Common myeloid progenitor, CD34-positive (primary cell): ENCODE measurements at places on chromosomes 4 and X.

GRCh38 chr4:82469791-82470345 lies 39.5 kb downstream of the ENOPH1 start:
- no peak for DNase-seq
- no peaks in the 10 kb centered on the region for H3K27me3 ChIP-seq
- H3K4me3 ChIP-seq: no peak overlapping the region
- no peak overlapping the region for H3K27ac ChIP-seq

DNA sequence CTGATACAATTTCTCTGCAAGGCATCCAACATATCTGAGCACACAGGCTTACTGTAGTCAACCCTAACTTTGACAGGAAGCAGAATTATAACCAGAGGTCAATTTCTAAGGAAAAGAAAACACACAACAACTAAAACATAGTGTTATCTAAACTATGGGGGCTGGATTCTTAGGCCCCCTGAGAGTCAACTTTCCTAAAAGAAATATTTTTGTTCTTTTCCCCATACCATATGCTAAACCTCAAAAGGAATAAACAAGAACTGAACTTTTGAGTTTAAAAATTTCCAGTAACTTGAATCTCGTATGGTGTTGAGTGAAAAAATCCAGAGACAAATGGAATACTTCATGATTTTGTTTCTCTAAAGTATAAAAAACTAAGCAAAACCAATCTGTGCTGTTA lies 42.9 kb downstream of the ATXN3L start:
- DNase-seq: no peak
- H3K4me1 ChIP-seq: no peaks in the 10 kb centered on the region
- no peaks in the 10 kb centered on the region for H3K36me3 ChIP-seq

DNA sequence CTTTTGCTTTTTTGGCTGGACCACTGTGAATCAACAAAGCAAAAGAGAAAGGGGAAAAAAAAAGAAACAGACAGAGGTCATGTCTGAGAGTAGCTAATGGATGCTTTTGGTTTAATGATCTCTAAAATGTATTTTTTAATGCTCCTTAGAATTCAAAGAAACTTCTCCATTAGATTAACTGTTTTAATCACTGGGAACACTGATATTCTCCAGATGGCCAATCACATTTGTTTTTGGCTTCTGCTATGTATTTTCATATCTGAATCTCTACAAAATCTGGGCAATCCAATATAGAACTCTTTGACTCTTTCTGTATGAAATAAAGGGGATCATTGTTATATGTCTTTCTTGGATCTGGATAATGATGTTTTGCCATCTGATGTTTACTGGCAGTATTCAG lies 278.2 kb downstream of the ADGRL3 start:
- H3K4me1 ChIP-seq: no peaks in the 10 kb centered on the region
- no peaks in the 10 kb centered on the region for H3K36me3 ChIP-seq
- no peak for DNase-seq
- H3K4me3 ChIP-seq: no peak overlapping the region
- H3K27me3 ChIP-seq: no peaks in the 10 kb centered on the region

DNA sequence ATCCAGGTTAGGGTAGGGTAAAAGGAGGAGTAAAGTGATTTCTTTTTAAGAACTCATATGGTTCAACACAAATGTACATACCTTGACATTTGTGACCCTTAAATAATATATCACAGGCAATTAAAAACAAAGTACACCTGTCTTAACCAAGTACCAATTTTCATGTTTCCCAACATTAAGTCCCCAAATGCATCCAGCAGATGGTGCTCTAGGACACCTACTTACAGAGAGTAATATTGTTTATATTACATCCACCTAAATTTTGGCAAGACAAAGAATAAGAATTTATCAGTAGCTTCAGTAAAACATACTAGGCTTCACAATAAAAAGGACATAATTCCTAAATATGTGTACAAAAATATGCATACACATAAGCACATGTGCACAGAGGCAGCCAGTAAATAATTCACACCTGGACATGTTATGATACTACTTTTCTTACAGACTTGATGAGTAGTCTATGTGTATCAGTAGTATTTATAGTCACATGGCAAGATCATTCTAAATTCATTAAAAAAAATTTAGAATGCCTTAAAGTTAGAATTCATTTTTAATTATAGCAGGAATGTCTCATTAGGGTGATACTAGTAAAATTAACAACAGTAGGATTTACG lies 219.7 kb downstream of the DCLK2 start:
- H3K27me3 ChIP-seq: no peaks in the 10 kb centered on the region
- no peak overlapping the region for H3K27ac ChIP-seq
- no peaks in the 10 kb centered on the region for H3K4me1 ChIP-seq

DNA sequence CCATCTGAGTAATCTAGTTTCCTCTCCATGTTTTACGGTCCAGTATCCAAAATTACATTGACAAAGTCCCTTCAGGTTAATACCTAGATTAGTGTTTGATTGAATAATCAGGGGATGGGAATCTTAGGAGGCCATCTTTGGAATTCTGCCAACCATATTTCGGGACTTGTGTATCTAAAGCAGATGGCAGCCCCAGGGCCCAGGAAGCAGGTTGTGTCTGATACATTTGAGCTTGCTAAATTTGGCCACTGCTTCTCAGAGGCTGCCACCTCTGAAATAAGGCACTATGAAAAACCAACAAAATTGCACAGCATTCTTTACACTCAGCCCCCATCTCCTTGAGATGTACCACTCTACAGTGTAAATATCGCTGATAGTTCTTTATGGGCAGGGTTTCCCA lies 102.1 kb downstream of the ASB9 start:
- no peaks in the 10 kb centered on the region for H3K36me3 ChIP-seq
- H3K27ac ChIP-seq: no peak overlapping the region
- DNase-seq: no peak

DNA sequence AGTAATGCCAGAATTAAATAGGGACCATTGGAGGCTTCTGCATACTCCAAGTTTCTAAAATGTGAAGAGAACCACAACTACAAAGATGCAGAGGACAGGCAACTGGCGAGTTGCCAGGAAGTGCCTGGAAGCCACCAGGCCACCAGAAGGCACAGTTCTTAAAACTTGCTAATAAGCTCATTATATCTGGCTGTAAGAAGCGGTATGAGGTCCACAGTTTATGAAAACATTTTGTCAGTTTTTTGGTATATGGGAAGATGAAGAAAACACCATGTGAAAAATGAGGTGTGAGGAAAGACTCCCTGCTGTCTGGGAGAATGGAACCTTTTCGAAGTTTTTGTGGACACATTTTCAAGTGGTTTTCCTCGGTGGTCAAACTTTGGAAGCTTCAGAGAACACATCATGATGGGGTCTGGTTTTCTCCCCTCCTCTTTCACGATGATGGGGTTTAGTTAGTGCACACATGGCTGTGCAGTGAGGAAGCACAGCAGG lies 202.7 kb downstream of the NR3C2 start:
- H3K27me3 ChIP-seq: peaks cover 2% of the 10 kb centered on the region
- no peaks in the 10 kb centered on the region for H3K4me1 ChIP-seq
- peak; percentile 37 for DNase-seq
- H3K4me3 ChIP-seq: no peak overlapping the region
- H3K27ac ChIP-seq: no peak overlapping the region

DNA sequence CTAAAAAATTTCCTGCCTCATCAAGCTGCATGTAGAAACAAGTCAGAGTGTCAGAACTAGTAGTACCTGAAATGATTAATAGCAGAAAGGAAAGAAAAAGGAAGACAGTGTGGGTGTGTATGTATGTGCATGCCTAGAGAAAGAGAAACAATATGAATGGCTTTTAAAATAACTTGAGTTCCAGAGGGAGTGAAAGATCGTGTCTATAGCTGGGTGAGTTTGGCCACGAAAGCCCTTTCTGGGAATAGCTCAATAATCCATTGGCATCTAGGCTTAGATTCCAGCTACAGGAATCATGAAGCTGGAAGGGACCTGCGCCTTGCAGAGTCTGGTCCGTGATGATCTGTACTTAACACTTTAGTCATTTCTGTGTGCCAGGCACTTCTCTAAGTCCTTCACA lies 195.6 kb downstream of the RAPGEF2 start:
- no peaks in the 10 kb centered on the region for H3K36me3 ChIP-seq
- no peak overlapping the region for H3K4me3 ChIP-seq
- H3K27ac ChIP-seq: no peak overlapping the region

GRCh38 chrX:150293311-150294013 lies 69.7 kb upstream of the MAMLD1 start:
- H3K4me1 ChIP-seq: no peaks in the 10 kb centered on the region
- no peaks in the 10 kb centered on the region for H3K36me3 ChIP-seq
- DNase-seq: no peak

GRCh38 chr4:17567271-17567670 lies 9.7 kb upstream of the LAP3 start:
- H3K27me3 ChIP-seq: peaks cover 2% of the 10 kb centered on the region
- no peaks in the 10 kb centered on the region for H3K4me1 ChIP-seq
- no peak overlapping the region for H3K27ac ChIP-seq
- H3K36me3 ChIP-seq: no peaks in the 10 kb centered on the region

DNA sequence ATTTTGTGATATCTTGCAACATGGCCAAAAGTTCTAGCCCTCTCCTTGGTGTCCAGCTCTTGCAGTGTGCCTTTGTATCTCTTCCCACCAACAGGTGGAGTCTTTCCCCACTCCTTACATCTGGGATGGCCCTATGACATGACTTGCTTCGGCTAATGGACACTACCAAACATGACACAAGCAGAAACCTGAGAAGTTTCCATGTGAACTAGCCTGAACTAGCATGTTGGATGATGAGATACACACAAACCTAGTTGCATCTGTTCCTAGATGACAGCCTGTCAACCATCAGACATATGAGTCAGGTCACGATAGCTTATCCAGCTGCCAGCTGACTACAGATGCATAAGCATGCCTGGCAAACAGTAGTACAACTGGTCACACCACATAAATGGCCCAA lies 207.5 kb upstream of the FTHL17 start:
- no peaks in the 10 kb centered on the region for H3K4me1 ChIP-seq
- no peak overlapping the region for H3K4me3 ChIP-seq
- no peaks in the 10 kb centered on the region for H3K27me3 ChIP-seq
- H3K36me3 ChIP-seq: no peaks in the 10 kb centered on the region
- no peak for DNase-seq

- no peaks in the 10 kb centered on the region for H3K4me1 ChIP-seq
- no peak overlapping the region for H3K4me3 ChIP-seq
- no peak overlapping the region for H3K27ac ChIP-seq
- no peak for DNase-seq
- H3K36me3 ChIP-seq: no peaks in the 10 kb centered on the region
These were observed 56.6 kb upstream of the C4orf54 start for GRCh38 chr4:99714179-99714578.

DNA sequence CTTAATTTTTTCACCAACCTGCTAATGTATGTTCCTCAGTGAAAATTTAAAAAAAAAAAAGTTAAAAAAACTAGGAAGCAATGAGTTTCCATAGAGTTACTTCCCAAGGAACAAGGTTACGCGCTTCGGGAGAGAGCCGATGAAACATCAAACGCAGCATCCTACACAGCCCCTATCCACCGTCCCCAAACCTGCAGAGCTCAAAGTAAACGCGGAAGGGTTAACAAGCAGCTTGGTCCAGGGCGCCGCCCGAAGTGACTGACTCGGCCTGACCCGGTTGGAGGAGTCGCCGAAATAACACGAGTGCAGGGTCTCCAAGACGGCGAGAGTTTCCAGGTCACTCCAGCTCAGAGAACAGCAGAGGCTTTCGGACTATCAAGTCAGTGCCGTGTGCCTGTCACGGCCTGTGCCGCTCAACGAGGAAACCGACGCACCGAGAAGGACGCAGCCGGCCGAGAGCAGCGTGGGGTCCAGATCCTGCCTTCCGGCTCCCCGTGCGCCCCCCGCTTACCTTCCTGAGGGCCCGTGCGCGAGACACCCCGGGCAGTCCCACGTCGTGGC lies 512 bp downstream of the NOP14 start:
- peak; percentile 68 for DNase-seq
- peaks cover 22% of the 10 kb centered on the region for H3K4me1 ChIP-seq
- H3K36me3 ChIP-seq: peaks cover 11% of the 10 kb centered on the region
- H3K4me3 ChIP-seq: peak overlapping the region; percentile 85
- H3K27me3 ChIP-seq: no peaks in the 10 kb centered on the region
- H3K27ac ChIP-seq: peak overlapping the region; percentile 54

DNA sequence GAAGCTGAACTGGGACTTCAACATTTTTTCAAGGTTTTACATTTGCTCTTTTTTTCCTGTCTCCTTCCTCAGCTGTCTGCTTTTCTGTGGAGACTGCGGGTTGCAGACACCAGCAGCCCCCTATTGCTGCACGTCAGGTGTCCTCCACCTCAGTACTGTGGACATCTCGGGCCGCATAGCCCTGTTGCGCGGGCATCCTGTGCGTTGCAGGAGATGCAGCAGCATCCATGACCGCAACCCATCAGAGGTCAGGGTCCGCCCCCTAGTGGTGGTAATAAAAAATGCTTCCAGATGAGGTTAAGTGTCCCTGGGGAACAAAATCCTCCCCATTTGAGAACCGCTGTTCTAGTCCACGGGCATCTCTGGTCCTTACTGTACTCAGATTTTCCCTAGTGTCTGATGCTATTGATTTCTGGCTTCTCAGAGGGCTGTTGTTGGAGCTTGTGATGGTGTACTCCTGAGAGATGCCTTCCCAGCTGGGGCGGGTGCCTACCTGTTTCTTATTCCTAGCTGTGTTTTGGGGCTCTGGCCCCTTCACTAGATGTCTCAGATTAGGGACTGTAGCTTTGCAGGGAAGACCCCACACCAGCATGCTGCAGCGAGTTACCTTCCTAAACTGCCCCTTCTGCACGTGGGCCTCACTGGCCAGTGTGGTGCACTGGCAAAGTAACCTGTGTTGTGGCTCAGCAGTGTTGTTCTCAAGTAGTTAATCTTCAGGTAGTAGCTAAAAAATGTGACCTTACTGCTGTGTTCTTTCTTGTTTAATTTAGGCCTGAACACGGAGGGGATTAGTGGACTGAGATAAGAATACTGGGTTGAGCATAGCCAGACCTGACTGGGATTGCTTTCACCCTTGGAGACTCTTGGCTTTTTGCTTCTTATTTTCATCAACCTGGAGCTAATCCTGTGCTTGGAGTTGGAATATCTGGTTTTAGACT lies 28.2 kb downstream of the NSD2 start:
- H3K4me3 ChIP-seq: no peak overlapping the region
- H3K4me1 ChIP-seq: no peaks in the 10 kb centered on the region
- H3K27me3 ChIP-seq: no peaks in the 10 kb centered on the region
- DNase-seq: peak; percentile 87
- H3K36me3 ChIP-seq: peaks cover 14% of the 10 kb centered on the region

- H3K27me3 ChIP-seq: peaks cover 2% of the 10 kb centered on the region
- peak overlapping the region; percentile 34 for H3K27ac ChIP-seq
- peak; percentile 45 for DNase-seq
- H3K4me3 ChIP-seq: no peak overlapping the region
- no peaks in the 10 kb centered on the region for H3K4me1 ChIP-seq
These were observed 452.4 kb downstream of the BCOR start for GRCh38 chrX:39645178-39645895.

DNA sequence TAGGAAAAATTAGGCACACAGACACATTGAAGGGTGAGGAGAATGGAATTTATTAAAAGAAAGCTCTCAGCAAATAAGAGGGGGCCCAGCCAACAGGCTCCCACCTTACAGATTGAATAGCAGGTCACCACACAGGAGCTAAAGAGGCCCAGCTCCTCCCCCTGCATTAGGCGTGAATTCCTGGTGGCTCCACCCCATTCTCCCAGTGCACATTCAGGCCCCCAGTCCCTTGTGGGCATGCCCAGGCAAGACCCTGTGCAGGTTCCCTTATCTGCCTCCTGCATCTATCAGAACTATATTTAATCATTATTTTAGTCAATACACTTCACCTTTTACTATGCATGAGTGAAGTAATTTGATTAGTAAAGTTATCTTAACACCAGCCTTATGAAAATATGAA lies 856.3 kb upstream of the NDST4 start:
- H3K4me1 ChIP-seq: no peaks in the 10 kb centered on the region
- no peak overlapping the region for H3K4me3 ChIP-seq
- H3K27me3 ChIP-seq: no peaks in the 10 kb centered on the region
- no peak overlapping the region for H3K27ac ChIP-seq

GRCh38 chr4:104591510-104591911 lies 96.8 kb upstream of the CXXC4 start:
- no peaks in the 10 kb centered on the region for H3K4me1 ChIP-seq
- H3K27ac ChIP-seq: no peak overlapping the region
- no peaks in the 10 kb centered on the region for H3K36me3 ChIP-seq
- H3K27me3 ChIP-seq: no peaks in the 10 kb centered on the region
- no peak for DNase-seq
